Esophagus squamous epithelium (tissue), 5 donors: ENCODE measurements at places on chromosomes 1 and 21.

- no peak for DNase-seq
Measured at GRCh38 chr1:175191659-175192058, 917 bp downstream of the KIAA0040 start.

GRCh38 chr1:111891566-111891965, 97.9 kb downstream of the KCND3 start:
- no peak for DNase-seq

DNA sequence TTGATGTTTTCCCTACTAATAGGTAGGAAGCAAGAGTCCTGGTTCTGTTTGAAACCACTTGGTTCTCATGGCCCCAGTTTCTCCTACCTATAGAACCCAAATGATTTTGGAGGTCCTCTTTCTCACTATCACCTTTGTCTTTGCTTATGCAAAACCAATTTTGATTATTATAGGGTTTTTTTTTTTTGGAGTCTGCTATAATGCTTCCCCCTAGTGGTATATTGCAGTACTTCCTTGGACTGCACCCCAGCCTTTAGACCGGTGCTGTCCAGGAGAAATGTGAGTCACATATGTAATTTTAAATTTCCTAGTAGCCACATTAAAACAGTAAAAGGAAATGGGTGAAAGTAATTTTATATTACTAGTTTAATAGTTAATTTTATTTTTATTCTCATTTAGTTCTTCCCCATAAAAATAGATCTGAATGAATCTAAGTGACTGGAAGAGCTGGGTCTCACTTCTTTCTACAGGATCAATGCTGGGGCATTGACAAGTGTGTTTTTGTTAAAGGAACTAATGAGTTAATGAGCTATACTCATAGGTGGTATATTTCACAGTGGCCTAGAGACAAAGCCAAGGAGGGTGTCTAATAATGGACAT, 10.6 kb downstream of the FCMR start:
- no peak for DNase-seq

- DNase-seq, result no peak
Measured at GRCh38 chr1:24769656-24770651, 24.7 kb downstream of the CLIC4 start.

DNA sequence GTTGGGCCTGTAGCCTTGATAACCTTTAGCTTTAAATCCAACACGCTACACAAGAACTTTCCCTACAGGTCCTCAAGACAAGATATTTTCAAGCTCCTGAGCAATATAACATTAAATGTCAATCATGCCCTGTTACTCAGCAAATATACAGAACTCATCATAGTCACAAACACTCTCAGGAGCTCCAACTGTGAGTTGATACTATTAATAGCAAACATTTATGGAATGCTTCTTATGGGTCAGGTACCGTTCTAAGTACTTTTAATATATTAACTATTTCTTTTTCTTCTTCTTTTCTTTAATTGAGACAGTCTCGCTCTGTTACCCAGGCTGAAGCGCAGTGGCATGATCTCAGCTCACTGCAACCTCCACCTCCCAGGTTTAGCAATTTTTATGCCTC, 10.1 kb downstream of the EYA3 start:
- DNase-seq, result no peak
